Activated T-helper 2 cell treated with anti-CD3 and anti-CD28 coated beads, Interferon-gamma antibody, Interleukin-2, Interleukin-4, amounts not matched to agents 10 μg/mL and 5 μg/mL and 100 μg/mL, durations not matched to agents 14 hours and 24 hours and 36 hours (primary cell): ENCODE measurements at places on chromosomes 12 and 14.

DNA sequence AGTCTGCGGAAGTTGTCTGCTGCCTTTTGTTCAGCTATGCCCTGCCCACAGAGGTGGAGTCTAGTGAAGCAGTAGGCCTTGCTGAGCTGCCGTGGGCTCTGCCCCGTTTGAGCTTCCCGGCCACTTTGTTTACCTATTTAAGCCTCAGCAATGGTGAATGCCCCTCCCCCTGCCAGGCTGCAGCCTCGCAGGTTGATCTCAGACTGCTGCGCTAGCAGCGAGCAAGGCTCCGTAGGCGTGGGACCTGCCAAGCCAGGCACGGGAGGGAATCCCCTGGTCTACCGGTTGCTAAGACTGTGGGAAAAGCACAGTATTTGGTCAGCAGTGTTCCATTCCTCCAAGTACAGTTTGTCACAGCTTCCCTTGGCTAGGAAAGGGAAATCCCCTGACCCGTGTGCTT, 143.6 kb downstream of the DYRK2 start:
- H3K4me3 ChIP-seq = no peak overlapping the region
- H3K4me1 ChIP-seq = peaks cover 6% of the 10 kb centered on the region
- no peak for DNase-seq
- H3K27me3 ChIP-seq = no peaks in the 10 kb centered on the region
- no peak overlapping the region for H3K27ac ChIP-seq

- no peak for DNase-seq
- H3K27me3 ChIP-seq = no peaks in the 10 kb centered on the region
- no peaks in the 10 kb centered on the region for H3K36me3 ChIP-seq
- no peak overlapping the region for H3K27ac ChIP-seq
- no peaks in the 10 kb centered on the region for H3K4me1 ChIP-seq
- H3K4me3 ChIP-seq = no peak overlapping the region
Measured at GRCh38 chr12:49160399-49160798, 28.5 kb downstream of the TUBA1A start.

DNA sequence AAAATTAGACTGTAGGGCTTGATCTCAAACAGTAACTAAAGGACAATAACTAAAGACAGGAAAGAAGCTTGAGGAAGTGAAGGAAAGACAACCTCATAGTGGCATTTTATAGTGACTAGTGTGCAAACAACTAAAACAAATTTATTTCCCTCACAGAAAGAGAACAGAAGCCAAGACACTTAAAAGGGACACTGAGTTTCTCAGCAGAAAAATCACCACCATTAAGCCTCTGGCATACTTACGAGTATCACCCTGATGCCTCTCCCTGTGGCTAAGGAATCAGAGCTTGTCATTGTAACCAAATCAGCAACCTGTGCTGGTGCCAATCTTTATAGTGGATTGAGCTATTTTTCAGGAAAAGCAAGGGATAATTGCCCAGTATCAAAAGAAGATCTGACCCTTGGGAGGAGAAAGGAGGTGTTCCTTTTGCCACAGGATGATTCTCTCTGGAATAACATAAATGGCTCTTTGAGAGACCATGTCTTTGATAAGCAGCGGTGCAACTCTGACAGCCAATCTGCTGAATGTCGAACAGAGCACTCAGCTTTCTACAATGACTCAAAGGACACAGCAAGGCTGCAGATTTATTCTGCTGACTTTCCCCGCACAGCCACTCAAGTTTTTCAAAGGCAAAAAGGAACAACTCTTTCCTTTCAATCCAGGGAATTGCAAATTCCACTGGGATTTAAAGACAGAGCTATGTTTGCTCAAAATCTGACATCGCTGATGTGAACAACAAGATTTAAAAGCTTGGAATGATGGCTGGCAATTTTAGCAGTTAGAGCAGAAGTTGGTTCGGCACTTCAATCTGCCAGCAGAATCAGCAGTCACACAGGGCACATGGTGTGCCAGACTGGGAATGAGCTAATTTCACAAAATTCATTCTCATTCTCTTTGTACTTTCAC, 34.6 kb downstream of the ATF7 start:
- DNase-seq = no peak
- peaks cover 6% of the 10 kb centered on the region for H3K36me3 ChIP-seq
- no peaks in the 10 kb centered on the region for H3K27me3 ChIP-seq
- peaks cover 36% of the 10 kb centered on the region for H3K4me1 ChIP-seq

GRCh38 chr12:2526371-2526770, 268.4 kb upstream of the FKBP4 start:
- no peak overlapping the region for H3K4me3 ChIP-seq
- no peaks in the 10 kb centered on the region for H3K36me3 ChIP-seq
- H3K27ac ChIP-seq = no peak overlapping the region
- H3K27me3 ChIP-seq = no peaks in the 10 kb centered on the region
- peaks cover 32% of the 10 kb centered on the region for H3K4me1 ChIP-seq

DNA sequence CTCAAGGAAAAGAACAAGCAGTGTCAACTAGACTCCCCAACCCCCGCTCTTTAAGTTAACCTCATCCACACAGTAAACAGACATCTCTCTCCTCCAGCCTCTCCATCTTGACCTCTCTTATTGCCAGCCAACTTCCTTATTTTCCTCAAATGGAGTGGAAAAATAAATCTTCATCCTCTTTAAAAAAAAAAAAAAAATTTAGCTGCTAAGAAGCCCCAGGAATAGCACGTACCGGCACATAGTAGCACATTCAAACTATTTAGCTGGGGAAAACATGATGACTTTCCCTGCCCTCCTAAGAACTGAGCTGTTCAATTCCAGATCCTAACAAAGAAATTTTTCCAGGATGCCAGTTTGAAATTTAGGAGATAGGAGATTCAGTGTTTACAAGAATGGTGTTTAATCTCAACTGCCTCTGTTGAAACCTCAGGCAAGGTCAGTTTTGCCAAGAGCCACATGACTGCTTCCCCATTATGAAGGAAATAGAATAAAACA, 90.8 kb downstream of the EPS8 start:
- H3K27me3 ChIP-seq = no peaks in the 10 kb centered on the region
- H3K4me1 ChIP-seq = peaks cover 40% of the 10 kb centered on the region
- no peak for DNase-seq
- no peak overlapping the region for H3K4me3 ChIP-seq
- peaks cover 3% of the 10 kb centered on the region for H3K36me3 ChIP-seq

GRCh38 chr12:48903363-48903981, 21.8 kb downstream of the FKBP11 start:
- peaks cover 2% of the 10 kb centered on the region for H3K27me3 ChIP-seq
- no peak for DNase-seq
- no peak overlapping the region for H3K27ac ChIP-seq
- H3K36me3 ChIP-seq = no peaks in the 10 kb centered on the region

GRCh38 chr12:54004063-54004840, 4.3 kb downstream of the HOXC9 start:
- H3K36me3 ChIP-seq = no peaks in the 10 kb centered on the region
- no peak overlapping the region for H3K4me3 ChIP-seq
- H3K4me1 ChIP-seq = peaks cover 18% of the 10 kb centered on the region
- H3K27me3 ChIP-seq = peaks cover 91% of the 10 kb centered on the region
- no peak for DNase-seq

DNA sequence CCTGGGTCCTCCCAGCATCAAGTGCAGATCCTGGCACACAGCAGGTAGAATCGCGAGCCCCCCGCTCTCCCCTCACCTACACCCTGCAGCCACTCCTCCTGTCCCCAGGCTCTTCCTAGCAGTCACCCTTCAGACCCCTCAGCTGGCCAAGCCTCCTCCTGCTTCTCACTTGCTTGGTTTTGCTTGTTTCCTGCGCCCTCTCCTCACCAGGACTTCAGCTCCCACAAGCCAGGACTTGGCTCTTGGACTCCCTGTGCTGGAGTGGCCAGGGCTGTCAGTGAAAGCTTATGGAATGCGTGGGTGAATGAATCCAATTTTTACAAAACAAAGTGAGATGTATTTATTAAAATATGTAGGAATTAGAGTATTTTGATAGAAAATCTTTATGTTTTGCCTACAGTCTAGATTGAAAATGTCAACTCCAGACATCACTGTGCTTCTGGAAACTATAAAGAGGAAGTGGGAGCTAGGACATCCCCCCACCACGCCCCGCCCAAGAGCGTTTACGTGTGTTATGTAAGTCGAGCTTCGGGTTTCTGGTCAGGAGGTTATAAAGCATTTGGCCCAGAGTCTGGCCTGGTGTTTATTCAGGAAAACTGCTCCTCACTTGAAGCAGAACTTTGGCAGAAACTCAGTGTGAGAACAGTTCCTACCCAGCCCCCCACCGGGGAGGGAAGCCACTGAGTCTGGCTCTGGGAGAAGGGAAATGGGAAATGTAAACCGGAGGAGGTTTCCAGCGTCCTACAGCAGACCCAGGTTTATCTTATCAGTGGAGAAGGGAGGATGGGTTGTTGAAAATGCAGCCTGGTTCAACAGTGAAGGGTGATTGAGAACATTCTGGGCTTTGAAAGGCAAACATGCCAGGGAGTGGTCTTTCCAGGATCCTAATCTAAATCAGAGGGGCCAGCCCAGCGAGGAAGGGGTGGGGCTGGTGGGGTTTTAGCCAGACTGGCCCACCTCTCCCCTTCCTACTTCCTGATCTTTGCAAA, 8.8 kb downstream of the ALDH2 start:
- no peak for DNase-seq
- H3K4me1 ChIP-seq = peaks cover 5% of the 10 kb centered on the region
- H3K27me3 ChIP-seq = peaks cover 4% of the 10 kb centered on the region

- DNase-seq = no peak
- no peaks in the 10 kb centered on the region for H3K4me1 ChIP-seq
Measured at GRCh38 chr12:5293773-5294172, 138.1 kb upstream of the NTF3 start.

DNA sequence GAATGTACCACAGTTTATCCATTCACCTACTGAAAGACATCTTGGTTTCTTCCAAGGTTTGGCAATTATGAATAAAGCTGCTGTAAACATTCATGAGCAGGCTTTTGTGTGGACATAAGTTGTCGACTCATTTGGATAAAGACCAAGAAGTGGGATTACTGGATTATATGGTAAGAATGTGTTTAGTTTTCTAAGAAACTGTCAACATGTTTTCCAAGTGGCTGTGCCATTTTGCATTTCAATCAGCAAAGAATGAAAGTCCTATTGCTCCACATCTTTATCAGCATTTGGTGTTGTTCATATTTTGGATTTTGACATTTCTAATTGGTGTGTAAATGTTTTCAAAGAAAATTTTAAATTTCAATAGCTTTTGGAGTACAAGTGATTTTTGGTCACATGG, 27.3 kb upstream of the KLRF1 start:
- H3K27ac ChIP-seq = no peak overlapping the region
- no peak for DNase-seq
- H3K4me1 ChIP-seq = peaks cover 28% of the 10 kb centered on the region
- no peaks in the 10 kb centered on the region for H3K36me3 ChIP-seq
- H3K4me3 ChIP-seq = no peak overlapping the region

GRCh38 chr14:57712102-57712501, 153.8 kb downstream of the SLC35F4 start:
- no peaks in the 10 kb centered on the region for H3K36me3 ChIP-seq
- no peak for DNase-seq
- no peak overlapping the region for H3K27ac ChIP-seq
- no peak overlapping the region for H3K4me3 ChIP-seq
- no peaks in the 10 kb centered on the region for H3K4me1 ChIP-seq

GRCh38 chr14:100714258-100714892, 12.3 kb upstream of the DLK1 start:
- H3K36me3 ChIP-seq = no peaks in the 10 kb centered on the region
- H3K27ac ChIP-seq = no peak overlapping the region
- peaks cover 14% of the 10 kb centered on the region for H3K27me3 ChIP-seq
- no peak for DNase-seq
- H3K4me1 ChIP-seq = no peaks in the 10 kb centered on the region

GRCh38 chr12:31034372-31034771, 39.3 kb upstream of the DDX11 start:
- no peaks in the 10 kb centered on the region for H3K36me3 ChIP-seq
- peaks cover 9% of the 10 kb centered on the region for H3K27me3 ChIP-seq
- DNase-seq = no peak
